Stimulated activated naive CD4-positive, alpha-beta T cell treated with Interleukin-2 at 50 U/mL for 16 hours (primary cell): ENCODE measurements at places on chromosomes 1 and 21.

DNA sequence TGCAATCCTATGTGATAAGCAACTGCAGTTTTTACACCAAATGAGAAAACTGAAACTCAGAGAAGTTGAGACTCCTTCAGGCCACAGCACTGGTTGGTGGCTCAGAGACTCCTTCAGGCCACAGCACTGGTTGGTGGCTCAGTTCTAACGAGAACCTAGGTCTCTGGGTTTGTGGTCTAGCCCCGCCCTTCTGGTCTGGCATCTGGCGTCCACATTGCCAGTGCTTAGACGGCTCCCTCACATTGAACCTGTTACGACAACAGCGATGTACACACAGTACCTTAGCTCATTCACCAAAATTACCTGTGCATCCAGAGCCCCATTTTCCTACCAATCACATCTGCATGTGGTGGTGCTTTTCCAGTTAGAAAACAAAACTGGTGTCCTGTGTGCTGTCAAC, 66.1 kb downstream of the NID1 start:
- peak; percentile 37 for DNase-seq

- DNase-seq, result no peak
These were observed 12.1 kb downstream of the DISC1 start for GRCh38 chr1:231638647-231639046.

DNA sequence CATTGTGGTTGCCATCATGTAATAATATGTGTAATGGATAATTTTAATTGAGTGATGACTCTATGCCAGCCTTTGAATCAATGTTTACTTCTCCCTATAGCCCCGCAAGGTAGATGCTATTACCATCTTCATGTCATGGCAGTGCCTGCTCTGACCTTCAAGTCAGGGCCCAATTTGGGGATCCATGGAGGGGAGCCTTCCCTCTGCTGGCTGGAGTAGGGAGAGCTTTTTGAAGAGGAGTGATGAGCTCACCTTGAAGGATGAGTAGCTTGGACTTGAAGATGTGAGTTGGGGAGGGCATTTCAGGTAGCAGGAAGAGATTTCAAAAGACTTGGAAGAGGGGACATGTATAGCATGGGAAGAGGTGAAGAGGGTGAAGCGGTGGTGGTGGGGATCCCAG, 189.2 kb downstream of the FOXD2 start:
- DNase-seq, result no peak

GRCh38 chr1:186819126-186819525, 9.6 kb upstream of the PLA2G4A start:
- DNase-seq, result no peak

GRCh38 chr1:55310505-55310971, 95.4 kb upstream of the USP24 start:
- DNase-seq, result no peak

DNA sequence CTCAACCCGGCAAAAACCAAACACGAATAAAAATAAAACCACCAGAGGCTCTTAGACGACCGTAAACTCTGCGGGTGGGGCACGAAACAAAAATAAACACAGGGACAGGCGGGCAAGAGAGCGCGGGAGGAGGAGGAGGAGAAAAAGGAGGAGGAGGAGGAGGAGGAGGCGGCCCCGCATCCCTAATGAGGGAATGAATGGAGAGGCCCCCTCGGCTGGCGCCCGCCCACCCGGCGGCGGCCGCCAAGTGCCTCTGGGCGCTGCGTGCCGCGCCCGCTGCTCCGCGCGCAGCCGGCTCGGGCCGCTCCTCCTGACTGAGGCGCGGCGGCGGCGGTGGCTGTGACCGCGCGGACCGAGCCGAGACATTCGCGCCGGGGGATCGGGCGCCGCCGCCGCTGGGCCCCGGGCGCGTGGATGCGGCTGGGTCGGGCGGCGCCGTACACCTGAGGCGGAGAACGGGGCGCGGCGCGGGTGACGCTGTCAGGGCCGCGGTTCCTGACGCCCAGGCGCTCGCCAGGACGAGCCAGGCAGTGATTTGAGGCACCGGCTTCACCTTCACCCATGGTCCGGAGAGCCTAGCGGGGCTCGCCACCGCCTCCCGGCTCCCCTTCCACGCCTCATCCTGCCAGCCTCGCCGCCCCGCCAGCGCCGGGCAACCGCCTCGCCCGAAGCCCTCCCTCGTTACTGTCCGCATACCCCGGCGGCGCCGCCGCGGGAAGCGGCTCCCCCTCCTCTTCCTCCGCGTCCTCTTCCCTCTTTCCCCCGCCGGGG, at the start of gene MARK1:
TSS of gene MARK1 (plus strand) at position 229 of the 771 bp plus-strand sequence. CDS start 687 bp downstream, outside the sequence.
- DNase-seq, result no peak

DNA sequence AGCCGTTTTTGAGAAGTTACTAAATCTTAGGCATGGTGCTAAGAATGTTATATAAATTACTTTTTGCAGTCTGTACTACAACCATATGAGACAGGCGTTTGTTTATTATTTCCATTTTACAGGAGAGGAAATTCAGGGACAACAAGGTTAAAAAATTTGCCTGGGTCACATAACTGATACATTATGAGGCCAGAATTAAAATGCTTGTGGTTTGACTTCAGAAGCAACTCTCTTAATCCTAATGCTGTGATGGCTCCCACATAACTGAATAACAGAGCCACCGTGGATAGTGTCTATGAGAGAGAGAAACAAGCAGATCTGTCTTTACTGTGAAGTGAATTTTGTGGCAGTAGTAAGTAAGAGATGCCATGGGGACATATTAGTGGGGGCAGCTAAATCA, 184.9 kb downstream of the NCAM2 start:
- no peak for DNase-seq

GRCh38 chr21:42989816-42990650, 15.7 kb downstream of the PKNOX1 start:
- DNase-seq, result no peak

DNA sequence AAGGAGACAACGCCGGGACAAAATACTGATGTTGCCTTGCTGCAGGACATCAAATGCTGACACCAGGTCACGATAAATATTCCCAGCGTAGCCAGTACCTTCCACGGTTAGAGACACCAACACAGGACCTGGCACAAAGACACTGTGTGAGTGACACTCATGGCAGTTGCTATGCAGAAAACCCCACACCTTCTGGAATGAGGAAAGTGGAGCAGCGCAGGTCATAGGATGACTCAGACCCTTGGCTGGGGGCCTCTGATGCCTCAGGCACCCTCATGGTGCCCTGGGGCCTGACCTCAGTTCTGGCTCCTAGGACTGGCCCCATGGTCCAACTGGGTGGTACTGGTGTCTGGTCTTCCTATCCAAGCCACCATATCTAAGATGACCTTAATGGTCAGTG, 7.0 kb downstream of the DCST2 start:
- DNase-seq, result no peak

GRCh38 chr1:15099441-15100120, 54.0 kb upstream of the TMEM51 start:
- DNase-seq, result no peak

GRCh38 chr1:18868801-18869424, 9.5 kb upstream of the TAS1R2 start:
- no peak for DNase-seq

GRCh38 chr1:112242470-112242869, 153.5 kb upstream of the CTTNBP2NL start:
- no peak for DNase-seq

- no peak for DNase-seq
These were observed 9.4 kb downstream of the E2F2 start for GRCh38 chr1:23521588-23521987.
